ENCODE measurements at places on chromosomes 2 and 18. TPM values are rescaled to one million over a fixed set of nuclear protein-coding genes. Genes with fewer than 3 reads are reported as not detected.

DNA sequence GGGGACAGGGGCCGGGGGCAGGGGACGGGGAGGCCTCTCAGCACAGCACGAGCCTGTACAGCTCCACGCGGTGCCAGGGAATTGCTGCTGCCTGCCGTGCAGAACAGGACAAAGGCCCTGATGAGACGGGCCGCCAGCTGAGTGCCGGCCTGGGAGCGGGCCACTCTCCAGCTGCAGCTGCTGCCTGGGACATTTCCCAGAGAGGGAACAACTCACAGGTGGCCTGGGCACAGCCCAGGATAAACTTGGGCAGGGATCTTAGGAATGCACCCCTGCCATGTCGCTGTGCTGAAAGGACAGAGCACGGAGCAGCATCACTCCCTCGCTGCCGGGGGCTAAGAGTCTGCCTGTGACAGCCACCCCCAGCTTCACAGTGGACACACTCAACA, 38.8 kb downstream of the CENPO start:
- DNase-seq = no peak
- no peaks in the 10 kb centered on the region for H3K27me3 ChIP-seq
- no peaks in the 10 kb centered on the region for H3K36me3 ChIP-seq
- no peak overlapping the region for H3K27ac ChIP-seq
- H3K4me1 ChIP-seq = no peaks in the 10 kb centered on the region
- H3K4me3 ChIP-seq = no peak overlapping the region

DNA sequence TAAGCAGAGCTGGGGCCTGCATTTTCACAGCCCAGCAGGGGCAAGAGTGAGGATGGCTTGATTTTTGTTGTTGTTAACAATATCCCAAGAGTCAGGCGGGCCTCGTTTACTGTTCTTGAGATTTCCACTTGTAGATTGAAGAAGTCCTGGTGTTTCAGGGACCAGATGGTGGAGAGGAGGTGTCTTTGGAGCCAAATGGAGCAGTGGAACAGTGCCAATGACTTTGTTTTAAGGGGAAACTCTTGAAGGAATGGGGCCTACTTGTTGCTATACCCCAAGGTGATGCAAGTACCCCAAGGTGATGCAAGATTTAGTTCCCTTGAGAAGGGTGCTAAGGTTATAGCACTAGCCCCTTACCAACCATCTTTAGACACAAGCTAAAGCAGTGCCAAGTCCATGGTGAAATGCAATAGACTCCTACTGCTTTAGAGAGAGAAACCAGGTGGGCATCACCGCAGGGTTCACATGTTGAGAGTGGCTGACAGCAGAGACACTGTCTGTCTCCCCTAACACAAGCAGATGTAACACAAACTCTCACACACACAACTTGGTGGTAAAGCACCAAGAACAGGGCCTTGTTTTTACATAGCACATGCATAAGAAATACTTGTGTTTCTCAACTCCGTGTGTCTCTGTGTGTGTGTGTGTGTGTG, 44.0 kb downstream of the HK2 start:
- DNase-seq = no peak
- peaks cover 4% of the 10 kb centered on the region for H3K36me3 ChIP-seq
- H3K4me3 ChIP-seq = no peak overlapping the region
- no peaks in the 10 kb centered on the region for H3K27me3 ChIP-seq
- peaks cover 4% of the 10 kb centered on the region for H3K4me1 ChIP-seq
- no peak overlapping the region for H3K27ac ChIP-seq

DNA sequence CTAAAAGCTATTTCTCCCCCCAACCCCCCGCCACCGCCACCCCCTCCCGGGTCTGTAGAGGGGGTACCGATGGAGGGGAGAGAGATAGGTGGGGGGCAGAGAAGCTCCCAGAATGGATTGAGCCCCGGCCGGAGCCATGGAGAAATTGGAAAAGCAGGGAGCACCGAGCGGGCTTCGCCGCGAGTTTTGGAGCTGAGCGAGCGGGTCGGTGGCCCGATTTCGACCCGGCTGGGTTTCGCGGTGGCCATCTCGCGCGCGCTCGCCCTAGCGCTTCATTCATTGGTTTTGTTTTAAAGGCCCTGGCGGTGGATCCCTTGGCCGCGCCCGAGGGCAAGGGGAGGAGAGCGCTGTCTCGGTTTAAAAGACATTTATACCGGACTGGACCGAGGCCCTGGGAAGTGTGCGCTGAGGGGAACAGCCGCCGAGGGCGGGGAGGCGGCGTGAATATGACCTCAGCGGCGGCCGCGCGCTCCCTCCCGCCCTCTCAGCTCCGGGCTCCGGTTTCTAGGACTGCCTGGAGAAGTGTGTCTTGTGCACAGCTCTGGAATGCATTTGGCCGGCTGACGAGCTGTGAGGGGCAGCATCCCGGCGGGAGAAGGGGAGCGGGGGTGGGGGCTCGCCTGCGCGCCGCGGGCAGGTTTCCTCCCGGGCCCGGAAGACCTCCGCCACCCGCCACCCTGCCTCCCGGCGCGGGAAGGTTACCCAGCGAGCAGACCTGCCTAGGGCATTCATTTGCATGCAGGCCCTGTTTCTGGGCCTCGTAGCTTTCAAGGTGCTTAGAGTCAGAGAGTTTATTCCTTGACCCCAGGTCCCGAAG, 1.7 kb upstream of the SMAD7 start:
- peak; percentile 78 for DNase-seq
- H3K4me3 ChIP-seq = peak overlapping the region; percentile 70
- peaks cover 24% of the 10 kb centered on the region for H3K4me1 ChIP-seq
- H3K27ac ChIP-seq = peak overlapping the region; percentile 92
- H3K36me3 ChIP-seq = no peaks in the 10 kb centered on the region
- H3K27me3 ChIP-seq = no peaks in the 10 kb centered on the region

GRCh38 chr18:22865354-22866116, 67.6 kb upstream of the RBBP8 start:
- no peaks in the 10 kb centered on the region for H3K4me1 ChIP-seq
- H3K27ac ChIP-seq = no peak overlapping the region
- H3K27me3 ChIP-seq = no peaks in the 10 kb centered on the region
- H3K4me3 ChIP-seq = no peak overlapping the region
- DNase-seq = no peak

Gene TTR
- total RNA-seq = not detected

Gene SPATA3
- 0.24 TPM for total RNA-seq

Gene RUFY4
- total RNA-seq = not detected

Gene SERPINB8
- total RNA-seq = 16.8 TPM

DNA sequence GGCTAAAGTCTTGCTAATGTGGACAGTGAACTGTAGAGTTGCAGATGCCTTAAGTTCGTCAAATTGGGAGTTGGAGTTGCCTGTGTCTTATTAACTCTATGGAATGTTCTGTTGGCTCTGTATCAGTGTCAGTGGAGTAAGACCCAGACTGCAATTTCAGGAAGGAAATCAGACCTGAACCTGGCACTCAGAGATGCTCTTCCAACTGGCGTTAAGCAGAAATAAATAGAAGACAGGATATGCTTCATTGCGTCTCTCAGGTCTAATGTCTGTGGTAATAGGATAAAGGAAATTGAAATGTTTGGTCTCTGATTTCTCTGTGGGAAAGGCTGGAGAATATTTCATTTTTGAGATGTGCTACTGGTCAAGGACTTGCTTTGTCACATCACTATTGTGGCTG, 846.7 kb upstream of the ID2 start:
- no peaks in the 10 kb centered on the region for H3K4me1 ChIP-seq
- no peak overlapping the region for H3K4me3 ChIP-seq
- no peaks in the 10 kb centered on the region for H3K36me3 ChIP-seq
- H3K27ac ChIP-seq = no peak overlapping the region
- no peak for DNase-seq

DNA sequence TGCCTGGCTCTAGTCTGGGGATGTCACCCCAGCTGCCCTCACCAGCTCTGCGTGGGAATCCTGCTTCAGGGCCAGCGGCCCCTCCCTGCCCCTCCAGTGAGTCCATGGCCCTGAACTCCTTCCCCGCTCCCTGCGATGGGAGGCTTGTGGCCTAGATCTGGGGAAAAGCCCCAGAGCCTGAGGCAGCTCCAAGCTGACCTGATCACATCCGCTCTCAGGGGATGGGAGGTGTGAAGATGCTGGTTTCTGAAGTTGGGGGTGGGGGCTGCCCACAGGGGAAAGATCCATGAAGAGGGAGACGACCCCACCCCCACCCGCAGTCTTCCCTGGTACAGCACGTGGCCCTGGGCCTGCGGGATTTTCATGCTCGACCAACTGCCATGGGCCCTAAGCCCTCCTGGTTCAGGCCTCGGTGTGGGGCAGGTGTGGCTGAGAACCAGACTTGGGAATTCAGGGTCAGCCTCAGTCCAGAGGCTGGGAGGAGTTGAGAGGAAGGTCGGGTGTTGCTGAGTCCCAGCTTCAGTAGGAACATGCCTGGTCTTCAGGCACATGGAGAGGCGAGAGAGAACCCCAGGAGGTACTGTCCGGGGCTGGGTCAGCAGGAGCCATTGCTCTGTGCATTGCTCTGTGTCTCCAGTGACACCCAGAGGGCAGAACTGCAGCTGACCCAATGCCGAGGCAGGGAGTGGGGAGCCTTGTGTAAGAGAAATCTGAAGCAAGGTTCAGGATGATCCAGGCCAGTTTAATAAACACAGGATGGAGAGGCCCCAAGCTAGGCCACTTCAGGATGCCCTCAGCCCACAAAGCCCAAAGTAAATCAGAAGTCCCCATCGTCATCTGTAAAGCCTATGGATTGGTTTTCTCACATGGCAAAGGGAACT, 115.1 kb downstream of the CAPN13 start:
- no peaks in the 10 kb centered on the region for H3K36me3 ChIP-seq
- no peaks in the 10 kb centered on the region for H3K4me1 ChIP-seq
- H3K27me3 ChIP-seq = no peaks in the 10 kb centered on the region
- no peak overlapping the region for H3K27ac ChIP-seq
- no peak for DNase-seq

Gene COL3A1
- total RNA-seq = 0.07 TPM

DNA sequence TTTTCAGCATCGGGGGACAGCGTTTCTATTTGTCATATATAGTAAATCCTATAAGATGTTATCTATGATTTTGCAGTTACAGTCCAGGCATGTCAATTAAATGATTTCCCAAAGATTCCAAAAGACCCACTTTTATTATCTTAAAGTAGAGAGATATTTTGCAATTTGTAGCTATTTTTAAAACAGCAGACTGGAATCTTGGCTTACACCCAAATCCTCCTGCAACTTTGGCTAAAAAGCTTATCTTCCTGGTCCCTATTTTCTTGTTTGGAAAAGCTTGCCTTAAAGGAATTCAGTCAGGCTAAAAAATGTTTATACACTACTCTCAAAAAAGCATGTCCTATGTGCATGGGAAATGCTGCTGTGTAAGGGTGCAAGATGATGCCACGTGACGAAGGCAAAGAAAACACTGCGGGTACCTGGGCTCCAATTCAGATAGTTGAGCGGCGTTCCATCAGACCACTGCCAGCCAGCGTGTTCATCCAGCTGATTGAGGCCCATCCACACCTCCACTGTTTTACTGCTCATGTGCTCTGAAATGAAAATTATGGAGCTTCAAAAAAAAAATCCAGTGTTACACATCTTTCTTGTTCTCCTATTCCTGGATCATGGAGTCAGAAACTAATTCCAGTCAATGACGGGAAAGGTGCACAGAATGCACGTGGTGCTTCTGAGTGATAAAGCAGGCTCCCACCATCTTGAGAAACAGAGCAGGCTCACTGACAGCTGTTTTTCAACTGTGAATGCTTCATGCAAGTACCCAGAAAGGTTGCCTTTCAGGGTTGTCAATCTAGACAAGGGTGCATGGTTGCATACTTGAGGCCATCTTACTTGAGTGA, 33.8 kb downstream of the PLA2R1 start:
- H3K27me3 ChIP-seq = no peaks in the 10 kb centered on the region
- H3K36me3 ChIP-seq = no peaks in the 10 kb centered on the region
- no peak overlapping the region for H3K4me3 ChIP-seq
- H3K27ac ChIP-seq = no peak overlapping the region
- H3K4me1 ChIP-seq = no peaks in the 10 kb centered on the region

DNA sequence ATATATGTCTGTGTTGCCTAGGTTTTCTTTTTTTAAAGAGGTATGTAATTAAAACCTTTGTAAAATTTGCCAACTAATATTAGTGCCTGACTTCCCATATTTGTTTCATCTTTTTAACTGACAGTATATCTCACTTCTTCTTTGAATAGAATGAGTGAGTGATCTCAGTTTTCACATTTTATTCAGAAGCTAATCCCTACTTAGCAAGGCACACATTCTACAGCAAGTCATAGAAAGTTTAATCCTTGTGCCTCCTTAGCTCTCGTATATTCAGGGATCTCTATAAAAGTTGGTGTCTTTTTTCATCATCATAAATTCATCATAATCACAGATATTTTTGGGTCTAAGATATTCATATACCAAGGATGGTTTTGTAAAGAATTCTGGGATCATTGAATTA, 66.6 kb downstream of the RIF1 start:
- DNase-seq = no peak
- no peaks in the 10 kb centered on the region for H3K4me1 ChIP-seq
- H3K4me3 ChIP-seq = no peak overlapping the region
- no peaks in the 10 kb centered on the region for H3K27me3 ChIP-seq
- H3K27ac ChIP-seq = no peak overlapping the region

Gene BCL11A
- total RNA-seq = 0.15 TPM

GRCh38 chr2:152489364-152489763, 154.4 kb downstream of the FMNL2 start:
- H3K4me3 ChIP-seq = no peak overlapping the region
- H3K27ac ChIP-seq = no peak overlapping the region
- H3K4me1 ChIP-seq = no peaks in the 10 kb centered on the region
- no peaks in the 10 kb centered on the region for H3K36me3 ChIP-seq

Gene CENPA
- total RNA-seq = 21.6 TPM

Gene AOX1
- not detected for total RNA-seq

- peaks cover 13% of the 10 kb centered on the region for H3K4me1 ChIP-seq
- no peak overlapping the region for H3K27ac ChIP-seq
Measured at GRCh38 chr2:159129269-159129668, 157.2 kb downstream of the WDSUB1 start.

- DNase-seq = no peak
- no peak overlapping the region for H3K4me3 ChIP-seq
Measured at GRCh38 chr2:151237422-151238025, 24.1 kb downstream of the RBM43 start.

GRCh38 chr2:240952496-240953246, 45.7 kb upstream of the SNED1 start:
- no peaks in the 10 kb centered on the region for H3K27me3 ChIP-seq
- H3K36me3 ChIP-seq = no peaks in the 10 kb centered on the region
- no peaks in the 10 kb centered on the region for H3K4me1 ChIP-seq
- no peak overlapping the region for H3K27ac ChIP-seq
- no peak for DNase-seq

DNA sequence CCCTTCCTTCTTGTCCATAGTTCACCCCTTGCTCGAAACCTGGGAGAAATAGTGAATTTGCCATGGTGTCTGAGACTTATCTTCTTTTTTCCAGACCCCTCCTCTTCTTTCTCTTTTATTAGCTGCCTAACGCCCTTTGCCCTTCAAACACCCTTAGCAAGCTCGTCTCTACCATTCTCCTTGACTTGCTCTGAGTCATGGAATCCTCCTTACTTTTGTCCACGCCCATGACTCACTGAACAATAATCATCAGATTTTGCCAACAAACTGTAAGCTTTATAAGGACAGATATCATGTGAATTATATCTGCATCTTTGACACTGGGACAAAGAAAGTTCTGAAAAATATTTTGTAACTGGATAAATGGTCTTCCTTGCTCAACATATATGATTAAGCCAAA, 67.1 kb upstream of the CNTNAP5 start:
- H3K36me3 ChIP-seq = no peaks in the 10 kb centered on the region
- H3K27ac ChIP-seq = no peak overlapping the region
- no peak overlapping the region for H3K4me3 ChIP-seq
- no peak for DNase-seq
- H3K4me1 ChIP-seq = no peaks in the 10 kb centered on the region
- no peaks in the 10 kb centered on the region for H3K27me3 ChIP-seq

- no peaks in the 10 kb centered on the region for H3K36me3 ChIP-seq
- no peak for DNase-seq
- no peak overlapping the region for H3K27ac ChIP-seq
- no peaks in the 10 kb centered on the region for H3K27me3 ChIP-seq
Measured at GRCh38 chr2:205012961-205013360, 467.7 kb downstream of the PARD3B start.

Data from CD8-positive, alpha-beta memory T cell (primary cell).